Right cardiac atrium (tissue), 5 donors: ENCODE measurements at places on chromosomes 2 and 18. TPM values are rescaled to one million over a fixed set of nuclear protein-coding genes. Genes with fewer than 3 reads are reported as not detected.

DNA sequence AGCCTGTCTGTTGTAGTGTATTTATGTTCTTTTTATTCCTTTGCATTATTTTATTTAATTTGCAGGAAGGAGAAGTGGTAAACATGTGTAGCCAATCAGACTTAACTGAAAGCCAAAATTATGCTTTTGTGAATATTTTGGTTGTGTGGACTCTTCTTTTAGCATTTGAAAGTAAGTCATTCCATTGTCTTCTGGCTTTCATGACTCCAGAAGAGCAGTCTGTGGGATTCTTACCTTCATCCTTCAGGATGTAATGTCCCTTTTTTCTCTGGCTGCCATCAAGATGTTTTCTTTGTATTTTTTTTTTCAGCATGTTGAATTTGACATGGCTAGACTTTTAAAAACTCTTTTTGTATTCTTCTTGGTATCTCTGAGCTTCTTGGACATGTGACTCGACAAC is 895.2 kb upstream of the ZEB2 start:
- DNase-seq: no peak

- DNase-seq: no peak
Observed at GRCh38 chr2:64263315-64263714, 119.1 kb upstream of the PELI1 start.

GRCh38 chr18:22822024-22822423 is 111.1 kb upstream of the RBBP8 start:
- DNase-seq: no peak

DNA sequence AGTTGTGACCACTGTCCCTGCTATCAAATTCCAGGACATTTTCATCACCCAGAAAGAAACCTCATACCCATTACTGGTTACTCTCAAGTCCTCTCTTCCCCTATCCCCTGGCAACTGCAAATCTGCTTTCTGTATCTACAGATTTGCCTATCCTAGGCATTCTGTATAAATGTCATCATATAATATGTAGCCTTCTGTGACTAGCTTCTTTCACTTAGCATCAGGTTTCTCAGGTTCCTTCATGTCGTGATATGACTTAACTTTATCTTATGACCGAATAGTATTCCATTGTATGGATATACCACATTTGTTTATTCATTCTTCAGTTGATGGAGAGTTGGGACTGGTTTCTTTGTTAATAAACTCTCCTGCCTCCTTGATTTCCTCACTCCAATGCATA is 60.5 kb downstream of the PMAIP1 start:
- no peak for DNase-seq

RAB17 gene
- total RNA-seq: 2.8 TPM

PKP4 gene
- 70.8 TPM for total RNA-seq

GRCh38 chr2:3114406-3115185 is 263.0 kb downstream of the EIPR1 start:
- no peak for DNase-seq

GRCh38 chr2:98734823-98735260 is 3.9 kb upstream of the MGAT4A start:
- no peak for DNase-seq

IMMT gene
- 199 TPM for total RNA-seq

DNA sequence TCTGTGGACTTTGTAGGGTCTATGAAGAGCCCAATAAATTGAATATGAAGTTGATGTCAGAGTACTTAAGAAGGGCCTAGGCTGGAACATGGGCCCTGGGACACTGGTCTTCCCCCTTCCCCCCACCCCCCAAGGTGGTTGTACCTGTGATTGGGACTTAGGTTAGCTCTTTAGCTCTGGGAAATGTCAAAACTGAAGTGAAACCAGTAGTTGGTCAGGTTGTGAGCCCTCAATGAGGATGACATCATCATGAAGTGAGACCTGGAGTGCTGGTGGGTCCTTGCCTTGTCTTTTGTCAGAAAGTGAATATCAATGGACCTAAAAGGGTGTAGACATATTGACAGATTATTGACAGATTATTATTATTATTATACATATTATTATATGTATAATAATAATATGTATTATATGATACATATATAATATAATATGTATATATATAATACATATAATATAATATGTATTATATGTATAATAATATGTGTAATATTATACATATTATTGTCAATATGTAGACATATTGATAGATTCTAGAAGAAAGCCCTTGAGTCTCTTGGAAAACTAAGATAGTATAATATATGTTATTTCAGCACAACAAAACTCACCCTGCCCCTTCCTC is 5.4 kb downstream of the MARS2 start:
- DNase-seq: no peak

DNA sequence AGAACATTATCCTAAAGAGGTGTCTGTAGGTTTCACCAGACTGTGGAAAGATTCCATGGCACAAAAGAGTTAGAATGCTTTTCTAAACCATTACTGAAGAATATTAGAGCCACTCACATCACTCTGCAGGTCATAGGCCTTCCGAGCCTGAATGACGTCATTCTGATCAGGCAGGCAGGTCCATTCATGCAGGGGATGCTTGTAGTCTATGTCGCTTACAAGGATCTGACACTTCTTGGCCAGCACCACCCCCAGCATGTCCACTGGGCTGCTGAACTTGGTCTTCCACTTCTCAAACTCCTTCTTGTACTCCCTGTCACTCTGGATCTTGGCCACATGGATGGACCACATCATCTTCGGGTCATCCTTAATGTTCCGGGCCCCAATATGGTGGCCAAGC is 120.1 kb downstream of the NEB start:
- DNase-seq: no peak

DNA sequence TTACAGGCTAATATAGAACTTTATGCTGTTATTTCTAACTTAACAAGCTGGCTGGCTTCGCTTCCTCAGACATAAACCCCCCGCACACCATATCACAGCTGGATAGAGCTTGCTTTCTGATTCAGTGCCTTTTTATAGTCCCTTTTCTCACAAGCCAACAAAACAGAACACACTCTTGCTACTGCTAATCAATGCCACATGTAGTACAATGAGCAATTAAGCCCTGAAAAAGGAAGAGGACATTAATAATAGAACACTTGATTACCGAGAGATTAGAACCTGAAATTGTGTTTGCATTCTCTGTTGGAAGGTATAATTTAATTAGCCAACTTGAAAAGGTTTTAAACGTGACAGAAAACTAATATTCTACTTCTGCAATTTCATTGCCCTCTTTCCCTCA is 267.7 kb upstream of the CYRIA start:
- no peak for DNase-seq

ABCB11 gene
- 0.17 TPM for total RNA-seq

PJVK gene
- total RNA-seq: 1.9 TPM

GRCh38 chr2:144520756-144521487 is 1.0 kb upstream of the ZEB2 start:
- DNase-seq: no peak

RHOB gene
- 210 TPM for total RNA-seq

- peak; percentile 87 for DNase-seq
Observed at GRCh38 chr2:240819858-240820606, at the start of gene KIF1A. Gene KIF1A (minus strand): TSS chr2:240820219. CDS start chr2:240797752, 22,467 bp downstream.

FAM110C gene
- total RNA-seq: 6.9 TPM

IL18R1 gene
- total RNA-seq: 5.1 TPM

DNA sequence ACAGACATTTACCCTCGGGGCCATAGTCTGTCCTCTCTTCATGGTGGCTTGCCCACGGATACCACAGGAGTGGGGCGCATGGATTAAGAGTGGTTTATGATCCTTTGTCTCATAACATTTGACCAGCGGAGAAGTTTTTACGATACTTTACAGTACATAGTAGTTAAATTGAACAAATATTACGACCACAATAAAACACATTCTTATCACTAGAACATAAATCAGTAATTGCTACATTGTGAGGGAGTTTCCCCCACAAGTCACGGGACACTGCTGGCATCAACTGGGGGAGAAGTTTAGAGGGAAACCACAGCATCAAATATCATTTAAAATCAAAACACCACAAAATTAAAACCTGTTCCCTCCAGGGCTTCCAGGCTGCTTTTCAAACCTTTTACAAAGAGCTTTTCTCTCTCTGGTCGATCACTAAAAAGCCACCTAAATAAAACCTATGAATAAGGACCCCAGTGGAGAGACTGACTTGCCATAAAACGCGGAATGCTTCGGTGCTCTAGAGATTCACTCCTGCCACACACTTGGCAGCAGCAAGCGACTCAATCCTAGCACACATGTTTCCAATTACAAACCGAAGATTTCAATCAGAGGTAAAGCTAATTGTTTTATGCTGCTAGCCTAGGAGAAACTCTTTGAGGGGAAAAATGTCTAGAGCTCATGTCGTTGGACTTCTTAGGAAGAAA is 173.7 kb upstream of the HNRNPA3 start:
- no peak for DNase-seq

APCDD1 gene
- 48.0 TPM for total RNA-seq

GDF7 gene
- 0.26 TPM for total RNA-seq

DNAJC5G gene
- 2.1 TPM for total RNA-seq
